Ovary (tissue), 10 donors: ENCODE measurements at places on chromosomes 4 and X.
A peak's percentile ranks its signal among the peaks of the same experiment; 100 is the strongest.

- no peak for DNase-seq
Measured at GRCh38 chr4:16205298-16206164, 20.7 kb downstream of the TAPT1 start.

DNA sequence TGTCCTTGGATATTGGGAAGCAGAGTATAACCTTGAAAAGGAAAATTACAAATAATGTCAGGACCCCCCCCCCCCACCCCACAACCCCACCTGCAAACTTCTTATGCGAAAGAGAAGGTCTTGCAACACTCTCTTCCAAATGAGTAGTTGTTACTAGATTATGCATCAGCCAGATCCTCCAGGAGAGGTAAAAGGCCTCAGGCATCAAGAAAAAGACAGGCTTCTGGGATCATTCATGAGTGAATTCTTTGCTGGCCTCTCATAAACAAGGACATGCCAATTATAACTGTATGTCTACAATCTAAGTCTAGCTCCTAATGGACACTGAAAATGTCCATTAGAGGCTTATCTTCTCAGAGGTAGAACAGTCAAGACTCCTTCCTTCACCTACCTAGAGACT, 1443.3 kb downstream of the RAPGEF2 start:
- DNase-seq, result no peak

DNA sequence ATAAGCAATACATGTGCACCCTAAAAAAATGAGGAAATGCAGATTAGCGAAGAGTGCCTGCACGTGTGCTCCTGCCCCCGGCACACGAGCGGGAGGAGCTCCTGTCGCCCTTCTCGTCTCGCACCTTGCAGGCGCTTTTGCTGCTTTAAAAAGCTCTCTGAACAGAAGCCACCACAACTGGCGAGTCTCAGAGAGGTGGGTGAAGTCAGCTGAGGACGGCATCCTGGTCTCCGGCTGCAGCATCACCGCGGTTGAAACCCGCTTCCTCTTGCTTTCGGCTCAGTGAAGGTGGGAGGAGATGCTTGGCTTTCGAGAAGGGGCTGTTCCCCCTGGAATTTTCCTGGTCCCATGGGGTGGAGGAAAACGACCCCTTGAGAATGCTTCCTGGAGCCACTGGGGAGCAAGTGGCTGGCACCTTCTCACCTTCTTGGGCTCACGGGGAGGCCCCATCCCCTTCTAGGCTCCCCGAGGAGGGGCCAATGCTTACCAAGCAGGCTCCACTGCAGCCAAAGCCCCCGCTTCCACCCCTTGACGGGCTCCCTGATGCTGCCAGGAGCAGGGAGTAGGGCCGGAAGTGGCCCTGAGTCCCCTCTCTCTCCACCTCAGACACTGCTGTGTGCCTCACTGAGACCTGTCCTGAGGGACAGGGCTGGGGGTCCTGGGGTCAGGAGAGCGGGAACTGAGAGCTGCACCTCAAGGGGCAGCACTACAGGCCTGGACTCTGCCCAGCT, 29.2 kb upstream of the MXD4 start:
- DNase-seq, result peak; percentile 33

DNA sequence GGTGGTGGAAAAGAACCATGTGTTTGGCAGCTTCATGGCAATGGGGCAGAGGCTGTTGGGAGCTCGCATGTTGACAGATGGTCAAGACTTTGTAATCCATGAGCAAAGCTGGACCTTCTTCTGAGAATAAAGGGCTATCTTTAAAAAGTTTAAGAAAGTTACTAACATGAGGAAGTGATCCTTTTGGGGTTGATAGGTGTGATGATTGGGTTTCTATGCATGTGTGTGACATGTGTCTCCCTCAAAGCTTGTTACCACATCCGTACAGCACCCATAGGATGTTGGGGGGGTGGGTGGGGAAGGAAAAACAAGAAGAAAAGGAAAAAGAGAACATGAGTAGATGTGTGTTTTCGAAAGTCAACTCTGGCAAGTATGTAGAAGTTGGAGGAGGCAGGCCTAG, 123.0 kb upstream of the TLR3 start:
- DNase-seq, result no peak

DNA sequence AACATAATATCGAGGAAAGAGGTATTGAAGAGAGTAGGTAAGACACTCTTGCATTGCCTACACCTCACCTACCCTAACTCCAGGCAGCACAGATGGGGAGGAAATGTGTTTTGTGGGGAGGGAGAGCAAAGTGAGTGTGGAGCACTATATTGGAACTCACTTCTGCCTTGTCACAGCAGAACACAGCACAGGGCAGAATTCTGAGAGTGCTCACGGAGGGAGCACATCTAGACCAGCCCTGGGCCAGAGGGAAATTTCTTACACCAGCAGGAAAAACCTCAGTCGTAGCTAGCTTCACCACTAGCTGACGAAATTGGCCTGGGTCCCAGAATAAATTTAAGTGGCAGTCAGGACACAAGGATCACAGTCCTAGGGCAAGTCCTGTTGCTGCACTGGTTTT, 517.3 kb downstream of the TMA16 start:
- DNase-seq, result no peak

GRCh38 chrX:38275615-38276014, 51.7 kb downstream of the RPGR start:
- no peak for DNase-seq

DNA sequence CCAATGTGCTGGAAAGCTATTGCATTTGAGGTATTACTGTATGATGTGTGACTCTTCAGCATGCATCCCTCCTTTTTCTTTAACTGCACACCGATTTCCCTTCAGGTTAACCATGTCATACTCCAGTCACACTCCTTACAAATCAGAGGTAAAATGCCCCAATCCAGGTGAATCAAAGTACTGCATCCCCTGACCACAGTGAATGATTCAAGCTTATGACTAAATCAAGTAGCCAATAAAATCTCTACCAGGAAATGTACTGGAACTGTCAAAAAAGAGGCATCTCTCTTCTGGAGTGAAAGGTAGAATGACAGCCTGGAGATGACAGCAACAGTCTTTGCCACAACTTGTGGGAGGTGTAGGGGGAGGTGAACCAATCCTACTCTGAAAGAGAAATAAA, 10.4 kb downstream of the ADAMTS3 start:
- DNase-seq, result no peak

- no peak for DNase-seq
Measured at GRCh38 chrX:118520216-118521206, 24.9 kb downstream of the DOCK11 start.

GRCh38 chrX:46647251-46647650, 73.7 kb downstream of the CHST7 start:
- DNase-seq, result no peak

DNA sequence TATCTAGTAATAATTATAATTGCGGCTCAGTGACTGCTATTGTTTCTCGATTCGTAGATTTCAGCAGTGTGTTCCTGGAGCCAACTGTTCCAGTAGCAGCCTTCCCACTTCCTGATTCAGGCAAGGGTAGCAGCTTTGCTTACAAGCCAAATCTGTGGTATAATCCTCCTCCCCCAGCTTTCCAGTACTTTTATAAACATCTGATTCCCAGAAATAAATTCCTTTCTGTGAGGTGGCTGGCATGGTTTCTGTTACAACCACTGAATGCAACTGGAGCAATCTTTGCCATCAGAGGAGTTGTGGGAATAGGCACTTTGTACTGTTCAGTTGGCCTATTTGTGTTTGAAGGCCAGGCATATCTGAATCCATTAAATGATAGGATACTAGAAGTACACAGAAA, 80.0 kb downstream of the GLRA3 start:
- DNase-seq, result no peak

GRCh38 chr4:73718375-73719373, 21.7 kb upstream of the CXCL8 start:
- no peak for DNase-seq

GRCh38 chrX:148601034-148601433, 100.6 kb downstream of the AFF2 start:
- no peak for DNase-seq

GRCh38 chrX:66221856-66222255, 57.8 kb downstream of the HEPH start:
- no peak for DNase-seq

- DNase-seq, result no peak
Measured at GRCh38 chr4:1956631-1957030, 52.1 kb downstream of the NELFA start.

- DNase-seq, result no peak
Measured at GRCh38 chrX:104697294-104697693, 131.3 kb downstream of the IL1RAPL2 start.

DNA sequence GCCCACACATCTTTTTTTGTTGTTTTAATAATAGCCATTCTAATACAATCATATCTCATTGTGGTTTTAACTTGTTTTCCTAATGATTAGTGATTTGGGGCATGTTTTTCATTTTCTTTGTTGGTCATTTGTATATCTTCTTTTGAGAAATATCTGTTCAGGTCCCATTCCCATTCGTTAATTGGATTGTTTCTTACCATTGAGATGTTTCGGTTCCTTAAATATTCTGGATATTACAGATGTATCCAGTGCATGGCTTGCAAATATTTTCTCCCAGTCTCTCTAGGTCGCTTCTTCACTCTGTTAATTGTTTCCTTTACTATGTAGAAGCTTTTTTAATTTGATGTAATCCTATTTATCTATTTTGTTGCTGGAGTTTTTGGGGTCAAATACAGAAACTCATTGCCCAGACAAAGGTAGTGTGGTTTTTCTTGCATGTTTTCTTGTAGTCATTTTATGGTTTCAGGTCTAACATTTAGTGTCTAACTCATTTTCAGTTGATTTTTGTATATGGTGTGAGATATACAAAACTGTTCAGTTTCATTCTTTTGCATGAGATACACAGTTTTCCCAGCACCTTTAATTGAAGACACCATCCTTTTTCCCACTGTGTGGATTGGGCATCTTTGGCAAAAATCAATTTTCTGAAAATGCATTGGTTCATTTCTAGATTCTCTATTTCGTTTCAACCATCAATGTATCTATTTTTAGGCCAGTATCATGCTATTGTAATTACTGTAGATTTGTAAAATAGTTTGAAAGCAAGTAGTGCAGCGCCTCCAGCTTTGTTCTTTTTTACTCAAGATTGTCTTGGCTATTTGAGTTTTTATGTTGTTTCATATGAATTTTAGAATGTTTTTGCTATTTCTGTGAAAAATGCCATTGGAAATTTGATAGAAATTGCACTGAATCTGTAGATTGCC, 195.9 kb downstream of the SCFD2 start:
- DNase-seq, result no peak

DNA sequence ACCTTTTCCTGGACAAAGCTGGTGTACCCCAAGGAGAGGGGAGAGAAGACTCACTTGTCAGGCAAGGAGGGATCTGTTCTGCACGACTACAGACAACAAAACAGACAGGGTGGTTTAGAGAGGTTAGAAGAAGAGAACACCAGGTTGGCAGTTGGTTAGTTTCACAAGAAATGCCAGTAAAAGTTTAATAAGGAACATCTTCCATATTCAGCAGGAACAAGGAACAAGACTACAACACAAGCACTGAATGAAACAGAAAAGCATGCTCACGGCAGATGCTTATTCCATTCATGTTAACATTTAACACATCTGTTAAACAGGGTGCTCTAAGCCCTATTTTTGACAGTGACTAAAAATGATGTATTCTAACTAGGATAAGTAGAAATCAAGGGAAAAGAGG, 158.2 kb downstream of the WDFY3 start:
- no peak for DNase-seq

GRCh38 chr4:104859601-104860237, 287.0 kb upstream of the TET2 start:
- DNase-seq, result no peak

DNA sequence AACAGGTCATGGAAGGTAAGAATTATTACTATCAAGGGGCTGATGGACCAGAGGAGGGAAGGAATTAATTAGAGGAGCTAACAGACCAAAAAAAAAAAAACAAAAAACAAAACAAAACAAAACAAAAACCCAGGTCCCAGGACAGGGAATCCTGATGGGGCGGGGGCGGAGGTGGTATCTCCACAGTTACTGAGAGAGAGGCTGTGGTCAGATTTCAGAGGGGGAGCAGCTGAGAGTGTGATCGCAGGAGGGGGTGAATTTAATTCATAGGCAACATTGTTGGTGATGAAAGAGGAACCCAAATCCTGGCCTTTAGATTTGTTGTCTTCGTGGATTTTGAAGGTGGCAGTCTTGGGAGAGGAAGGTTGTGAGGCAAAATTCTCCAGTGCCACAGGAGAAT, 389.4 kb downstream of the UNC5C start:
- DNase-seq, result no peak

- no peak for DNase-seq
Measured at GRCh38 chrX:130552444-130553073, 150.8 kb downstream of the RBMX2 start.

DNA sequence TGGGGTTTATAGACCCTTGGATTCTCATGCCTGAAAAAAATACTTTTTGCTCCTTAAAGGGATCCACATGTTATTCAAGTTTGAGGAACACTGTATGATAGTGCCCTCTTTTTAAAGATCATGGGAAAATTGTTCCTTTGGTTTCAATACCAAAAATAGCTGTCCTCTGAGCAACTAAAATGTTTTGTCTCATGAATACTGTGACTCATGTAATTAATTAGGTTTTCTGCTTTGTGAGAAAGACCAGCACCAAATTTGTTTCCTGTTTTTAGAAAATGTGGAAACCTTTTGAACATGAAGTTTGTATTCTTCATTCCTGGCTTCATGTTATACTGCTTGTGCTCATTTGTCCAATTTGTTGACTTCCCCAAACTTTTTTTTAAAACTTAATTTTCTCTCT, 127.6 kb upstream of the SH3RF1 start:
- DNase-seq, result no peak

GRCh38 chr4:8278421-8279287, 9.1 kb downstream of the HTRA3 start:
- peak; percentile 70 for DNase-seq

- no peak for DNase-seq
Measured at GRCh38 chr4:149845743-149846142, 30.1 kb upstream of the IQCM start.

DNA sequence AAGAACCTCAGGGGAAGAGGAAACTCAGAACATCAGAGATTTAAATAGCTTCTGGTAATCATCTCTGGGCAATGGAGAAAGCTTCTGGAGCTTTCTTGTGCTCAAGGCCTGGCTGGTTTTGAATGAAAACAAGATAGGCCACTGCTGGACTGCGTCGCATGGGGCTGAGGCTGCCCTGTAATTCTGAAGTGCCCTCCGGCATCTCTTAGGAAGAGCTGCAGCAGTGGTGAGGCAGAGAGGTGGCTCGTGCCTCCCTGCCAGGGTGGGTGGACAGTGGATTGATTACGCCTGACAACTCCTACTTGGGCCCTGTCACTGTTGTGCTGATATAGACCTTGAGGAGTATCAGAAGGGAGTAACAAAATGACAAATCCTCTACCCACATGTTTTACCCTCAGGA, 279.7 kb downstream of the NR3C2 start:
- no peak for DNase-seq

- DNase-seq, result no peak
Measured at GRCh38 chr4:159015841-159016240, 87.0 kb upstream of the RAPGEF2 start.

DNA sequence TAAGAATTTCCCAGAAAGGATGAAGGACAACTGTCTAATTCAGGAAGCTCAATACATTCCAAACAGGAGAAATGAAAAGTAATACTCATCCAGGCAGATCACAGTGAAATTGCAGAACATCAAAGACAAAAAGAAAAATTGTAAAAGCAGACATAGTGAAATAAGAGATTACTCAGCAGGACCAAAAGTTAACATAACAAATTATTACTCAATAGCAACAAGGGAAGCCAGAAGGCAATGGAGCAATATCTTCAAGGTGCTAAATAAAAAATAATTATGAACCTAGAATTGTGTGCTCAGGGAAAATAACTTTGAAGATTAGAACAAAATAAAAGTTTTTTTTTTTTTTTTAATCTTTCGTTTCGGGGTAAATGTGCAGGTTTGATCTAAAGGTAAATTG, 30.5 kb upstream of the ENPP6 start:
- no peak for DNase-seq
